ENCODE measurements at places on chromosomes 5 and 9.

- no peak for DNase-seq
Measured at GRCh38 chr9:134835987-134836386, 44.6 kb upstream of the FCN2 start.

- no peak for DNase-seq
Measured at GRCh38 chr5:146699664-146700418, 178.7 kb downstream of the PPP2R2B start.

DNA sequence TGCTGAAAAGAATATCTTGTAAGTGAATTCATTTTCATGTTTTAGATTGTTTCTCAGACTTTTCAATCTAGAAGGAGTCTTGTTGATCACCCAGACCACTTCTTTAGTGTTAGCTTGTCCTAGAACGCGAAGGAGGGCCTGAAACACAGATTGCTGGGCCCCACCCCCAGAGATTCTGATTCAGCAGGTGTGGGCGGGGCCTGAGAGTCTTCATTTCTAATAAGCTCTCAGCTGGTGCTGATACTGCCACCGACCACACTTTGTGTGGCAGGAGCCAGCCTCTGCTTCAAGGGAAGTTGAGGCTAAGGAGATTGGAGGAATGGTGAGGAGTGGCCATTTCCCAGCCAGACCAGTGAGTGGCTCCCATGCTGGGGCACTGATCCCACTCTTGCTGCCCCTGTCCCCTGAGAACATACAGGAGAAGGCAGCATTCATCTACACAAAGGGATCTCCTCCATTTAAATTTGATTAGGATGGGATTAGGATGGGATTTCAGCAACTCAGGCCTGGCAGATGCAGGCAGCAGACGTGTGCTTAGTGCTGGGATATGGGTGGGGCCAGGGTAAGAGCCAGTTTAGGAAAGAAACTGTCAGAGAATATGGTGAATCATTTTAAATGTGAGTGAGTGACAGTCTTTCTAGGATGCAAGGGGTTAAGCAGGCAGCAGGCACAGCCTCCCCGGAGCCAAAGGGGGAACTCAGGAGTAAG, 35.9 kb downstream of the ZNF618 start:
- no peak for DNase-seq

GRCh38 chr9:8014997-8015682, 215.6 kb upstream of the DMAC1 start:
- DNase-seq: no peak

GRCh38 chr5:59126016-59126707, 543.3 kb downstream of the RAB3C start:
- no peak for DNase-seq

DNA sequence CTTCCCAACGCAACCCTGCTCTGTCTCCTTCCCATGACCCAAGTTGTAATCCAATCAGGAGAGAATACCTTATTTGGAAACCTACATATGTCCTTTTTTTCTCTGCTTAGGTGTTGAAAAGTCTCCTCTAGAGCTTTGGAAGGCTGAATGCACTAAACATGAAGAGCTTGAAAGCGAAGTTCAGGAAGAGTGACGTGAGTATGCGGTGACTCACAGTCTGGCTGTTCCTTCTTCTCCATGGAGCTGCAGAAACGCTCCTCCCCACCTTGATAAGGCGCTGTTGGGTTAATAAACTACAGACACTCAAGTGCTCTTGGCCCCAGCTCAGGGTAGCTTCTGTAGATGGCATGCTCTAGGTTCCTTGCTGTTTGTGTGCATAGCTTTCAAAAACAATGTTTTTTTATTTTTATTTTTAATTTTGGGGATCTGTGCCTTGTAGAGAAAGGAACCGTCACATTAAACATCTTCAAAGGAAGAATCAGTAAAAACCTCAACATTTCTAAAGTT, 30.7 kb downstream of the RAI14 start:
- DNase-seq: no peak

- DNase-seq: no peak
Measured at GRCh38 chr5:9284781-9285307, 261.0 kb downstream of the SEMA5A start.

DNA sequence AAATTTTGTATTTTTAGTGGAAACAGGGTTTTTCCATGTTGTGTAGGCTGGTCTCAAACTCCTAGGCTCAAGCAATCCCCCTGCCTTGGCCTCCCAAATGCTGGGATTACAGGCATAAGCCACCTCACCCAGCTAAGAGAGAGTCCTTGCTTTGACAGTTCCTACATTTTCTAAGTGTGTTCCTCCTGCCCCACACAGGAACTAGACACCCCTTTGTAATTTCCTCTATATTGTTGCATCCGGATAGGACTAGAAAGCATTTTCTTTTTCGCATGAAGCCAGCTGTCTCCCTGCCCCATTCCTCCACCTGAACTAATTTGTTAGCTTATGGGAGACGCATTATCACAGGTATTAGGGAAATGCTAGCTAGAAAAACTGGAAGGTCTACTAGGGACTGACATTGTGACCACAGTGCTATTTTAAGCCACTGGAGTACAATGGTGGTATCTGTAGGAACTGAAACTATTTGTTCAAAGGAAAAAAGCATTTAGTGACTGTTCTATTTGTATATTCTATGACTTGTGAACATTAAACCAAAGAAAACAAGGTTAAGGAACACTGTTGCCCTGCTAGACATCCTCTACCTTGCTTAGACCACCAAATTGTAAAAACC, 214.1 kb downstream of the SMARCA2 start:
- DNase-seq: no peak

All from activated CD8-positive, alpha-beta memory T cell treated with anti-CD3 and anti-CD28 coated beads for 24 hours (primary cell).